Activated CD4-positive, alpha-beta memory T cell treated with anti-CD3 and anti-CD28 coated beads for 36 hours (primary cell): ENCODE measurements at places on chromosomes 5 and 9. TPM values are rescaled to one million over a fixed set of nuclear protein-coding genes. Genes with fewer than 3 reads are reported as not detected.

VPS13A gene
- 27.3 TPM for total RNA-seq

SMIM33 gene
- 1.5 TPM for total RNA-seq

SEMA4D gene
- 159 TPM for total RNA-seq

MEGF10 gene
- total RNA-seq = not detected

CD180 gene
- total RNA-seq = 0.07 TPM

NRG2 gene
- not detected for total RNA-seq

PSMB7 gene
- 156 TPM for total RNA-seq

IFNA21 gene
- total RNA-seq = not detected

C9orf50 gene
- not detected for total RNA-seq

DNA sequence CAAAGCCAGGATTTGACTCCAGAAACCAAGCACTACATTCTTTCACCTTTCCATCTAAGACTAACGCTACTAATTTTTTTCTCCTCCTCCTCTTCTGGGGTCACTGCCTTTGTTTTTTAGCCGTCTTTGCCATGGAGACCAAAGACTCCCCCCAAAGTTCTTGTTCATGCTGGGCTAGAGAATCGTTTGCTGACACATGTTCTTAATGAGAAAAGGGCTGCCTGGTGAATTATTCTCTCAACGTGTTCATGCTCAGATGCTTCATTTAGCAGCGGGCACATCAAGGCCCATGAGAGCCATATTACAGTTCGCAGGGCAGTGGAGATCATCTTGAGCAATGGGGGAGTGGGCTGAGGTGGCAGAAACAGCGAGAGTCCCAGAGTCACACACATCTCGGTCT is 134.9 kb downstream of the SLIT3 start:
- no peaks in the 10 kb centered on the region for H3K36me3 ChIP-seq
- DNase-seq = no peak
- no peaks in the 10 kb centered on the region for H3K27me3 ChIP-seq
- H3K4me3 ChIP-seq = no peak overlapping the region
- H3K27ac ChIP-seq = no peak overlapping the region
- H3K4me1 ChIP-seq = no peaks in the 10 kb centered on the region

DNA sequence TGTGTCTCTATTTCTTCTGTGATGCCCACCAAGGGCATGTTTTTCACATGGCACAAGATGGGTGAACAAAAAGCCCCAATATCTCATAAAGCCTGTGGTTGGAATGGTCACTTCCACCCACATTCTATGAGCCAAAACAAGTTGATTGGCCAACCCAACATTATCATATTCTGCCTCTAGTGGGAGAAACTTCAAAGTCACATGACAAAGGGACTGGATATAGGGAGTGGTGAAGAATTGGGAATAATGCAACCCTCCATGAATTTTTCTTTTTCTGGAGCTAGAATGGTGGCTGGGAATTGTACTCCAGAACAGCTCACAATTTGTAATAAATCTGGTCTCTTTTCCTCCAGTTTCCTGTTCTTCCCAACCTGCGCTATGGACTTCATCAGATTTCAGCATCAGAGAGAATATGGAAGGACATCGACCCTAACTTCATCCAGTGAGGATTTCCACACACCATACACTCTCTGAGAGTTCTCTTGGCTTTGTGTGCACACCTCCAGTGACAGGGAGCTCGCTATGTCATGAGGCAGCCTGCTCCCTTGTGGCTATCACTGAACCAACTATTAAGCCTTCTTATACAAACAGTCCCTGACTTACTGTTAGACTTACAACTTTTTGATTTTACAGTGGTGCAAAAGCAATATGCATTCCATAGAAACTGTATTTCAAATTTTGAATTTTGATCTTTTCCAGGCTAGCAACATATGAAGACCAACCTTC is 12.0 kb upstream of the B4GALT1 start:
- no peak for DNase-seq
- no peaks in the 10 kb centered on the region for H3K36me3 ChIP-seq
- no peak overlapping the region for H3K4me3 ChIP-seq
- H3K4me1 ChIP-seq = no peaks in the 10 kb centered on the region
- peaks cover 5% of the 10 kb centered on the region for H3K27me3 ChIP-seq

- H3K27me3 ChIP-seq = no peaks in the 10 kb centered on the region
- H3K27ac ChIP-seq = no peak overlapping the region
- H3K4me3 ChIP-seq = no peak overlapping the region
- H3K4me1 ChIP-seq = peaks cover 23% of the 10 kb centered on the region
- no peak for DNase-seq
- no peaks in the 10 kb centered on the region for H3K36me3 ChIP-seq
These were observed 159.8 kb upstream of the ACOT12 start for GRCh38 chr5:81553567-81554212.

GRCh38 chr5:36079200-36079781 is 12.6 kb upstream of the UGT3A2 start:
- no peak overlapping the region for H3K27ac ChIP-seq
- no peak overlapping the region for H3K4me3 ChIP-seq
- H3K27me3 ChIP-seq = peaks cover 26% of the 10 kb centered on the region
- peaks cover 3% of the 10 kb centered on the region for H3K4me1 ChIP-seq
- H3K36me3 ChIP-seq = no peaks in the 10 kb centered on the region
- no peak for DNase-seq

DNA sequence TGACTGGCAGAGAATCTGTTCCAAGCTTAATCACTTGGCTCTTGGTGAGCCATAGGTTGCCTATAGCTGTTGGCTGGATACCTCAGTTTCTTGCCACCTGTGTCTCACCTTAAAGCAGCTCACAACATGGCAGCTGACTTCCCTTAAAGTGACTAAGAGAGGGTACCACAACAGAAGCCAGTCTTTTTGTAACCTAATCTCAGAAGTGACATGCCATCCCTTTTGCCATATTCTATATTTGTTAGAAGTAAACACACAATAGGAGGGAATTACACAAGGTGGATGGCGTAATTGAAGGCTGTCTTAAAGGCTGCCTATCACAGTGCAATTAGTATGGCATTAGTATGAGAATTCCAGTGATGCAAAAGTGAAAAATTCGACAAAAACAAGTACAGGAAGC is 28.1 kb downstream of the NIPBL start:
- H3K27ac ChIP-seq = no peak overlapping the region
- peaks cover 11% of the 10 kb centered on the region for H3K36me3 ChIP-seq

DNA sequence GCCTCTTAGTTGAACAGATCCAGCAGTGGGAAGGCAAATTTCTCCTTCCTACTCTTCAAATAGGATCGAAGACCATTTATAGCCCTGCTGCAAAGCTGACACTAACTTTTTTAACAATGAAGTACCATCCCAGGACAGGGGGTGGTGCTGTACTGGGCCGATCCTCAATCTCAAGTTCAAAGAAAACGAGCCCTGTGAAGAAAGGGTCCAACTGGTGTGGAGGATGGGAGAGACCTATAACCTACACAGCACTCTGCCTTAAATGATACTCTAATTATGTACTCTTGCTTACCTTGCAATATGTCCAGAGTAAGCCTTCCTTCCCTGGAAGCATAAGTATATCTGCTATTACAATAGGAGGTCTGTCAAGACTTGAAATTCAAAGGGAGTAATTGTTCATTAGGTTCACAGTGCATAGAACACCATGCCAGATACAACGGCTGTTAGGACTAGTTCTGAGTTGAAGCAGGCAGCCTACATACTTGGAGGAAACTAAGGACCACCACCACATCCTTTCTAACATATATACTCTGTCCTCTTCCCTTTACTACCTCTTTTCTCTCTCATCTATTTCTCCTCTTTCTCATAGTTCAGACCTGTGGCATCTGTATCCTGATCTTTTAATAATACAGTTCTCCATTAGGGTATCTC is 6.2 kb downstream of the ETF1 start:
- DNase-seq = peak; percentile 19
- H3K27me3 ChIP-seq = no peaks in the 10 kb centered on the region
- peaks cover 69% of the 10 kb centered on the region for H3K4me1 ChIP-seq
- H3K27ac ChIP-seq = no peak overlapping the region

- H3K27ac ChIP-seq = no peak overlapping the region
- H3K27me3 ChIP-seq = no peaks in the 10 kb centered on the region
- H3K4me3 ChIP-seq = no peak overlapping the region
- H3K4me1 ChIP-seq = peaks cover 40% of the 10 kb centered on the region
- no peak for DNase-seq
These were observed 109.1 kb upstream of the ELL2 start for GRCh38 chr5:96070622-96071225.

DNA sequence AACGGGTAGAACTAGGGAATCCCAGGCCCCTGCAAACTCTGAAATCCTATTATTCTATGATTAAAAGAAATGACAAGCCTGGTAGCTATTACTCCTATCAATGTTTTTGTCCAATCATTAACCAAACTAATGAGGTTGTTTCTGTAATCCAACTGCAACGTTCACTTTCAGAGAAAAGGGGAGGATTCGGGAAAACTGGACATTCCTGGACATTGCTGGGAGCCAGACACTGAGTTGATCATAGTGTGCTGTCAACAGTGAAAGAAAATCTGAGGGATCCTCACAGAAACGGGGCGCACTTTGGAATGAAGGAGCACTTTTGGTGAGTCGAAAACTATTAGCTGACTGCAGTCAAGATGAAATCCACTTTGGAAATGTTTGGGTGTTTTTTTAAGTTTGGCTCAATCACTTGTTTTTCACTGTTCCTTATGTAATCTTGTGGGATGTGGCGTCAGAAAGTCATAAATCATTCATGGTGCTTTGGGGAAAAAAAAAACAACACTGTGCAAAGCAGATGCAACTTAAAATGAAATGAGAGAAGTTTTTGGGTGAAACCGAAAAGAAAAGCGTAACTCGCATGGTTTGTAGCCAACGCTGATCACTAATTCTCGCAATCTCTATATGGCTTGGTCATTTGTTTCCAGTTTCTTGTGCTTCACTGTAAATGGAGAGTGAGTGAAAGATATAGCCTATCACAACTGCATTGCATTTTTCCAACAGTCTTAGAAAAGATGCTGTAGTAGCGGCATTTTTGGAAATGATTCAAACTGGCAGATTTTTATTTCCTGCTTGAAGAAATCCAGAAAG is 51.2 kb upstream of the ADRA1B start:
- no peak overlapping the region for H3K27ac ChIP-seq
- DNase-seq = no peak
- H3K4me1 ChIP-seq = peaks cover 11% of the 10 kb centered on the region
- no peaks in the 10 kb centered on the region for H3K36me3 ChIP-seq
- H3K27me3 ChIP-seq = peaks cover 30% of the 10 kb centered on the region

GRCh38 chr5:669842-670395 is 23.2 kb downstream of the TPPP start:
- no peak overlapping the region for H3K4me3 ChIP-seq
- peaks cover 4% of the 10 kb centered on the region for H3K27me3 ChIP-seq
- H3K27ac ChIP-seq = no peak overlapping the region

GRCh38 chr5:3194684-3195083 is 400.9 kb upstream of the IRX1 start:
- no peak overlapping the region for H3K27ac ChIP-seq
- no peaks in the 10 kb centered on the region for H3K36me3 ChIP-seq
- no peak overlapping the region for H3K4me3 ChIP-seq
- H3K27me3 ChIP-seq = peaks cover 15% of the 10 kb centered on the region

- no peaks in the 10 kb centered on the region for H3K36me3 ChIP-seq
- no peak for DNase-seq
- no peak overlapping the region for H3K27ac ChIP-seq
- H3K27me3 ChIP-seq = peaks cover 2% of the 10 kb centered on the region
- no peak overlapping the region for H3K4me3 ChIP-seq
- H3K4me1 ChIP-seq = peaks cover 13% of the 10 kb centered on the region
These were observed 55.6 kb downstream of the ALG2 start for GRCh38 chr9:99166149-99166548.

- no peak for DNase-seq
- no peaks in the 10 kb centered on the region for H3K27me3 ChIP-seq
- H3K27ac ChIP-seq = no peak overlapping the region
These were observed 32.9 kb downstream of the SAXO1 start for GRCh38 chr9:19000133-19000532.

- H3K4me1 ChIP-seq = peaks cover 22% of the 10 kb centered on the region
- H3K27me3 ChIP-seq = no peaks in the 10 kb centered on the region
- no peak overlapping the region for H3K4me3 ChIP-seq
- DNase-seq = no peak
- H3K27ac ChIP-seq = no peak overlapping the region
These were observed 9.8 kb downstream of the SECISBP2 start for GRCh38 chr9:89328064-89328463.

GRCh38 chr9:34570809-34571480 is 18.6 kb downstream of the CNTFR start:
- no peak overlapping the region for H3K27ac ChIP-seq
- H3K4me1 ChIP-seq = no peaks in the 10 kb centered on the region
- H3K36me3 ChIP-seq = no peaks in the 10 kb centered on the region
- peaks cover 21% of the 10 kb centered on the region for H3K27me3 ChIP-seq
- DNase-seq = no peak
- H3K4me3 ChIP-seq = no peak overlapping the region

- H3K36me3 ChIP-seq = no peaks in the 10 kb centered on the region
- H3K4me1 ChIP-seq = peaks cover 7% of the 10 kb centered on the region
- no peak overlapping the region for H3K4me3 ChIP-seq
- DNase-seq = no peak
- H3K27me3 ChIP-seq = peaks cover 8% of the 10 kb centered on the region
These were observed 26.3 kb upstream of the FBP1 start for GRCh38 chr9:94665613-94666012.
